ENCODE measurements at places on chromosomes 7 and 10.

- DNase-seq: no peak
Observed at GRCh38 chr7:72753781-72754180, 74.2 kb downstream of the TYW1B start.

DNA sequence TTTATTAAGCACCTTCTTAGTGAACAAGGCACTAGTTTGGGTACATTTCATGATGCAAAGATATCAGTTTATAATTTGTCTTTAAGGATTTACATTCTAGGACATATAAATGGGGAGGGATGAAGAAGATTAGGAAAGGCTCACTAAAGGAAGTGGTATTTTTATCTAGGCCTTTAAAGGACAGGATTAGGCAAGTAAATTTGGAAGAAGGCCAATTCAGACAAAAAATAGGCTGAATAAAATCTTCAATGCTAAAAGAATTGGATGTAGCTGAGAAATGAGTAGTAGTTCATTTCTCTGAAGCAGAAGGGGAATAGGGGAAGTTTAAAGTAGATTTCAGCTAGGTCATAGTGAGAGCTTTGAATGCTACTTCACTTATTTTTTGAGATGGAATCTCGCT is 4.8 kb upstream of the FAM24B start:
- DNase-seq: no peak

DNA sequence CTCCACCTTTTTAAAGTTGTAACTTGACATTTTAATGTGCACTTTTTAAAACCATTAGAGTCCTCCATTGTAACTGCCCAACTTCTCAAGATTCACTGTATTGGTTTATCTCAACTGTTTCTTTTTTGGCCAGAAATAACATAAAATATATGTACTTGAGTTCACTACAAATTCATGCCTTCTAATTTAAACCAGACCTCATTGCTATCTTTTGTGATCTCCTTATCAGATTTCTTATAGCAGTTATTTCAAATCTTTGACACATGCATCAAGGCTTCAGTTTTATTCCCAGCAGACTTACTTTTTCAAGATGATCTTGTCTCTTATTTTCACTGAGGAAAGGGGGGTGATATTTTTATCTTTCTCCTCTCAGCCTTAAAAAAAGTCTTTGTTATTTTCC is 154.3 kb downstream of the PHF14 start:
- no peak for DNase-seq

GRCh38 chr7:5390918-5391317 is 32.7 kb downstream of the TNRC18 start:
- peak; percentile 3 for DNase-seq

DNA sequence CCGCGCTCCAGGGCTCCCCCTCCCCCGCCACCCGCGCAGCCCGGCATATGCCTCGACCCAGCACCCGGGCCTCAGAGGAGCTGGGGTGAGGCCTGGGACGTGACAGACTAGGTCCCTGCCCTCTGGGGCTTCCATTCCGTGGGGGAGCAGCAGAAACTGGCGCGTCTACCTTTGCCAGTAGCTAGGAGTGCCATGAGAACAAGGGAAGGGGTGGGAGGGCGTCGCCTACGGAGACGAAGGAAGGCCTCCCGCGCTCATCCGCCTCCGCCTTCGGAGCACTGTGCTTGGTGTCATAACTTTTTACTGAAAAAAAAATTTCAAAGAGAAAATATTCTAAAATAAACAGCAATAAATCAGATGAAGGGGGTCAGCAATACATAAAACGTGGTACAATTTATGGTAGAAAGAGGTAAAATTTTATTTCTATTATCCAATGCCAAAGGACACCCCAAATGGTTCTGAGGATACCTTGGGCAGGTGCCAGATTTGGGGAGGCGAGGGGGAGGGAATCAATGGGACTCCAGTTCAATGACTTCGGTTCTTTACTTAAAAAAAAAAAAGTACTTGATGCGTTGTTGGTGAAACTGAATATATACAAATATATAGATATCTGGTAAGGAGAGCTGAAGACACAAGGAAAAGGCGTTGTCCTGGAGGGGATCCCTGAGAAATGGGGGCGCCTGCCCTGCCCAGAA is 35.1 kb upstream of the GRID1 start:
- peak; percentile 48 for DNase-seq
